ENCODE measurements at places on chromosomes 6 and 20.

- DNase-seq = no peak
Measured at GRCh38 chr6:168309997-168310396, 9.6 kb downstream of the DACT2 start.

DNA sequence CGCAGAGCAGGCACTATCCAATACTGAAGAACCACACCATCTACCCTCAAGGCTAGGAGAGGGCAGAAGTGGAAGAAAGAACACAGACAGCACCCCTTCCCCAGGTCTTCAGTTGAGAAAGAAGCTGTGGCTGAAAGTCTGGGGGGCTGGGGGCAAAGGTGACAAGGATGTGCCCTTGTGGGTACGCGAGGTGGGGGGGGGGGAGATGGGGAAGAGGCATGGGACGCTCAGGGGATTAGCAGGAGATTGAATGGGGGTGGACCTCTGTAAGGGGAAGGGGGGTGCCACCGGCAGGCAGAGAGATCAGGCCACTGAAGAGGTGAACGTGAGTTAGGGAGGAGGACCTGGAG lies 1.1 kb downstream of the B4GALT5 start:
- no peak for DNase-seq

GRCh38 chr20:1803061-1803931 lies 91.9 kb upstream of the SIRPA start:
- peak; percentile 40 for DNase-seq

- DNase-seq = no peak
Measured at GRCh38 chr6:97440590-97441176, 157.7 kb upstream of the MMS22L start.

- DNase-seq = no peak
Measured at GRCh38 chr6:3721810-3722621, 29.5 kb downstream of the PXDC1 start.

DNA sequence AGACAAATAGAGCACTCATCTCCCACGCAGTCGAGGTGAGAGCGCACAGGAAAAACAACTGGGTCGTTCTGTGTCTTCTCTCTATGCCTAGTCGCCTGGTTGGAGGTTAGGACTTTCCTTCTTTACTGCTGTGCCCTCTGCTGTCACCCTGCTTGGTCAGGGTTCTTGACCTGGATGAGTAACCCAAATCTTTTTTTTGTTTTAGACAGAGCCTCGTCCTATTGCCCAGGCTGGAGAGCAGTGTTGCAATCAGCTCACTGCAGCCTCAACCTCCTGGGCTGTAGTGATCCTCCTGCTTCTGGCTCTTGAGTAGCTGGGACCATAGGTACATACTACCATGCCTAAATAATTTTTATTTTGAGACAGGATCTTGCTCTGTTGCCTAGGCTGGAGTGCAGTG lies 24.5 kb downstream of the PRPF6 start:
- no peak for DNase-seq

GRCh38 chr6:3841711-3842565 lies 7.2 kb upstream of the FAM50B start:
- no peak for DNase-seq

GRCh38 chr6:117907601-117908245 lies 659 bp downstream of the SLC35F1 start:
- DNase-seq = no peak

DNA sequence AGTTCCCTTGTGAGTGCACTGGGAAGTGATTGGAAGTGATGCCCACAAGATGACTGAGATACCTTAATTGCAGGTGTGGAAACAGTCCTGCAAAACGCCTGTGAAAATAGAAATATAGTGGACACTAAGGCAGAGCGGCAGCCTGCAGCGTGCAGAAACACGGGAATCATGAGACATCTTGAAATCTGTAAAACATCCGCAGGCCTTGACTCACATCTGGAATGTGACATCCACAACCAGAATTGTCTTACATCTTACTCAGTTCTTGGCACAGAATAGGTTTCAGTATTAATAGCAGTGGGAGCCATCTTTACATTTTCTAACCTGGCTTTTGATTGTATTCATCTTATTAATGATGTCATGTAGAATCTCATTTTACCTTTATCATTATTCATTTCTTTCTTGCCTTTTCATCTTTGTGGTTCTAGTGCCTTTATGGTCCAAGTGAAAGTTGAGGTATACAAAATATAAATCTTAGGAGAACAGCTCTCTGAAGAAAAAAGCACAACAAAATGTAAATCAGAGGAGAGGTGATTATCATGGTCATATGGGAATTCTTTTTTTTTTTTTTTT lies 44.6 kb downstream of the CDYL start:
- no peak for DNase-seq

DNA sequence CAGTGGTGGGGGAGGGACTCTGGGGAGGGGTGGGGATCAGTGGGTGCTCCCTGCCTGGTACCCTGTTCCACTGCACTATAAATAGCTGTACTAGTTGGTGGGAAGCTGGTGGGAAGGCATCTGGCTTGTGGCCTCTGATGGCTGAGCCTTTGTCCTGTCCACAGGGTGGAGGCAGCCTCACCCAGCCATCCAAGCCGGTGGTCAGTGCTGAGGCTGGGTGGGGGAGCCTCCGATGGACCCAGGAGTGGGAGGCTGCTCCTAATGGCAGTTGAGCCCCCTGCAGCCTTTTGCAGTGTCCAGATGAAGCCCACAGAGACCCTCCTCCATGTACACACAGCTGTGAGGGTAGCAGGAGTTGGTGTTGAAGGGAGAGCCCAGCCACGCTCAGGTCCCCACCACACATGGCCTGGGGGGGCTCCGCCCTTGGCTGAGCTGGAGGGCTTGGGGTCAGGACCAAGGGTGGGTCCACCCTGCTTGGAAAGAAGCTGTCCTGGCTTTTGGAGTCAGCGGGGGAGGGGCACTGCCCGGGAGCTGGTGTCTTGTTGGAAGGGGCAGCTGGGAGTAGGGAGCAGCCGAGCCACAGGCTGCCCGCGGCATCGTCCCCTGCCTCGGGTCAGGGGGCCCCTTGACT lies 2.5 kb downstream of the PPDPF start:
- no peak for DNase-seq

GRCh38 chr6:1215884-1216487 lies 95.9 kb upstream of the FOXQ1 start:
- no peak for DNase-seq

- DNase-seq = no peak
Measured at GRCh38 chr20:37627060-37627766, 66.6 kb upstream of the CTNNBL1 start.

DNA sequence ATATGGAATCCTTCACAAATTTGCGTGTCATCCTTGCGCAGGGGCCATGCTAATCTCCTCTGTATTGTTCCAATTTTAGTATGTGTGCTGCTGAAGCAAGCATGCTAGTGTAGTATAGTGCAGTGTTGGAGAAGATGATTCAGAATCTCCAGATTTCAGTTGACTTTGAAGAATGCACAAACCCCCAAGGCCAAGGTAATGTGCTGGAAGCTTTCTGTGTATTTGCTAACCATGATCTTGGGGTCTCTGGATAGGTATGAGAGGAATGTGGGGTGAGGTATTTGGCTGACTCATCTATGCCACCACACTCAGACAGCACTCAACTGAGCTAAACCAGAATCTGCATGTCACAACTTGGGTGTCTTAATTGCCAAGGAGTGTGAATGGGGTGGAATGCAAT lies 42.6 kb upstream of the DEK start:
- no peak for DNase-seq

- DNase-seq = no peak
Measured at GRCh38 chr6:165245287-165245686, 64.1 kb downstream of the C6orf118 start.

GRCh38 chr6:32086661-32087573 lies 22.2 kb downstream of the TNXB start:
- DNase-seq = no peak

GRCh38 chr6:5922230-5922629 lies 84.5 kb downstream of the NRN1 start:
- no peak for DNase-seq

DNA sequence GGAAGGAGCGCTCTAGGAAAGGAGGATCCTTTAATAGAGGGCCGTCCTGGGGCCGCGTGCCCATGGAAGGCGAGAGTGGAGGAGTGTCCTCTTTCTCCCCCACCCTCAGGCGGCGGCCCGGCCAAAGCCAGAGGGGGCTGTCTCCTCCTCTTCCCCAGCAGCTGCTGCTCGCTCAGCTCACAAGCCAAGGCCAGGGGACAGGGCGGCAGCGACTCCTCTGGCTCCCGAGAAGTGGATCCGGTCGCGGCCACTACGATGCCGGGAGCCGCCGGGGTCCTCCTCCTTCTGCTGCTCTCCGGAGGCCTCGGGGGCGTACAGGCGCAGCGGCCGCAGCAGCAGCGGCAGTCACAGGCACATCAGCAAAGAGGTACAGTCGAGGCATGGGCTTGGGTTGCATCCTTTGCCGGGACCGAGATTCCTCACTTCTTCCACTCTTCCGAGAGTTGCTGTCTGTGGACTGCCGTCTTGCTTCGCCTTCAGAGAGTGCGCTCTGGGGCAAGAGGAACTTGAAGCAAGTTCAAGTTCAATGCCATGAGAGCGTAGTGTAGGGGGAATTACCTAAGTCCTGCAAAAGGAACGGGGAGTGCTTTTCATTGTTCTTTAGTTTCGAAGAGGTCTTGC lies at the start of gene LAMA2:
Gene LAMA2, plus strand, starts transcription at position 148 of the 621 bp plus-strand sequence. Its CDS starts 108 bp downstream, at position 256.
- DNase-seq = no peak

GRCh38 chr20:58251979-58252591 lies 23.6 kb upstream of the ANKRD60 start:
- DNase-seq = no peak

GRCh38 chr20:15584507-15584906 lies 988.7 kb downstream of the KIF16B start:
- no peak for DNase-seq

- DNase-seq = no peak
Measured at GRCh38 chr6:135994857-135995544, 143.5 kb downstream of the PDE7B start.

DNA sequence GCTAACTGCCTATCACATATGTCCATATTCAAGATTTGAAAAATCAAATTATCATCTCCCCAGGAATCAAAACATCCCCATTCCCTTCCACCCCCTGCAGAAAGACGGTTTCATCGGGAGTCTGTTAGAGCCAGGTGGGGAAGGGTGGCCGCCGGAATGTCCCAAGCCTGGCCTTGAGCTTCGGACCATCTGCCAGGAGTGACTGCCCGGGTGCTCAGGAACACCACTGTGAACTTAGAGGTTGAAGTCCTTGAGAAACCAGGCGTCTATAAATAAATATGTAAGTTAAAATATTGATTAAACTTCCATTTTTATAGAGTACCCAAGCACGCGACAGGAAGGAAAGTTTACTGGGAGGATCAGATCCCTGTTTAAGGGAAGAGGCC lies 250.8 kb downstream of the DLL1 start:
- DNase-seq = no peak

GRCh38 chr6:130717657-130718056 lies 109.5 kb upstream of the SMLR1 start:
- DNase-seq = no peak

DNA sequence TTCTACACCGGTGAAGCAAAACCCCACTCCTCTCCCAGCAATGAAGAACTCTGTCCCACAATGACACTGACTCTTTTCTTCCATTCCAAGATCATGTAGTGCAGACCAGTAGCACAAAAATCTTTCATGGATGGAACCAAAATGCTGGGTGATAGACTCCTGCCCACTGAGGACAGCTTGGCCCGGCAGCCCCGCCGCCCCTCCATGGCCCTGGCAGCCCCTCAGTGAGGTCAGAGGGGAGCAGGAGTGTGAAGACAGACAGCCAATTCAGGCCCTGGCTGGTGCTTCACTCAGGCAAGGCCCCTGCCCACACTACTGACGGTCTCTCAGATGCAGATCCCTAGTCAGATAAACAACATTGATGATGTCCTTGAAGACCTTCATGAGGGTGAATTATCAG lies 131.9 kb upstream of the SYNDIG1 start:
- no peak for DNase-seq

DNA sequence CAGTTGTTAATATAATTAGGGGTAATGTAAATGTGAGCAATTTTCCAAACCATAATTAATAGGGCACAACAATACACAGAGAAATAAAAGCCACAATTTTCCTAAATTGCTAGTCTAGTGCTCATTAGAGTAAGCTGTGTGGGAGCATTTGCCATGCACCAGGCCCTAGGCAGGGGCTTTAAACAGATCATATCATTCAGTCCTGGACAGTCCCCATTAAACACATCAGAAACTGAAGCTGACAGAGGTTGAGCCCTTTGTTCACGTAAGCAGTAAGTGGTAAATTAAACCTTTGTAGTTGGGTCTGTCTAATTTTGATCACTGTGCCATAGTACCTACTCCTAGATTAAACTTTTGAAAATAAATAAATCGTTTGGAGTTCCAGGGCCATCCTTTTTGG lies 931.1 kb downstream of the C6orf118 start:
- DNase-seq = no peak

DNA sequence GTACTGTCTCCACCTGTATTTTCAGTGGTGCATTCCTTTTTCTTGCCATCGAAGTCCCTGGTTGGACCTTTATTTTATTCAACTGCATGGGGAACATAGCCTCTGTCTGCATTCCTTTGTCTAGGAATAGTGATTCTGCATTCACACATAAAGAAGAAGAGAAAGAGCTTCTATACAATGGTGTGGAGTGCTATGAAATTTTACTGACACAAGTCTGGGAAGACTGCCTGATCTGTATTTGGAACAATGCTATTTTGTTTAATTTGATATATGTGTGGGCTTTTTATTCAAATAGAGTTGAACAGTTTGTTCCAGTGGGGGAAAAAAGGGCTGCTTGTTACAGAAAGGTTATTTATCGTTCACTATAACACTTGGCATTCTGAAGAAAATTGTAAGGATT lies 375.7 kb upstream of the POU3F2 start:
- DNase-seq = no peak

GRCh38 chr6:166595061-166595780 lies 8.7 kb upstream of the RAMACL start:
- no peak for DNase-seq

GRCh38 chr6:157946053-157946617 lies 35.5 kb upstream of the SYNJ2 start:
- no peak for DNase-seq

DNA sequence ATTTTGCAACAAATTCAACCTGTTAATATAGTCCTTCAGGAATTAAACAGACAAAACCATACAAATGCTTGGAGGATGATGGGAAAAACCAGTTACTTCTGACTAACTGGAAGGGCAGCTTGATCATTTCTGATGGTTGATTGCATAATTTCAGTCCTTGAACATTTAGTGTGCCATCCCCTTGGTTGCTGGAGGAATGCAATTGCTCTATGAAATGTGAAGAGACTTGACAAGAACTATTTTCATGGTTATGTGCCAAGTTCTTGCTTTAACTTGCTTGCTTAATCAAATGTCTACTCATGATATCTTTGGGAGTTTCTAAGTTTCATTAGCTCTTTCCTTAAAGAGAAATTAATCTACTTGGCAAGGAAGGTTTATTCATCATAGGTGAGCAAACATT lies 45.2 kb downstream of the ANKEF1 start:
- DNase-seq = no peak

- no peak for DNase-seq
Measured at GRCh38 chr6:136491251-136491650, 59.0 kb downstream of the MAP7 start.

Measured in stimulated activated CD4-positive, alpha-beta T cell treated with anti-CD3 and anti-CD28 coated beads, TNF-alpha, amount 100 ng/mL, for 24 hours (primary cell).